ENCODE measurements at places on chromosomes 13 and 19.

DNA sequence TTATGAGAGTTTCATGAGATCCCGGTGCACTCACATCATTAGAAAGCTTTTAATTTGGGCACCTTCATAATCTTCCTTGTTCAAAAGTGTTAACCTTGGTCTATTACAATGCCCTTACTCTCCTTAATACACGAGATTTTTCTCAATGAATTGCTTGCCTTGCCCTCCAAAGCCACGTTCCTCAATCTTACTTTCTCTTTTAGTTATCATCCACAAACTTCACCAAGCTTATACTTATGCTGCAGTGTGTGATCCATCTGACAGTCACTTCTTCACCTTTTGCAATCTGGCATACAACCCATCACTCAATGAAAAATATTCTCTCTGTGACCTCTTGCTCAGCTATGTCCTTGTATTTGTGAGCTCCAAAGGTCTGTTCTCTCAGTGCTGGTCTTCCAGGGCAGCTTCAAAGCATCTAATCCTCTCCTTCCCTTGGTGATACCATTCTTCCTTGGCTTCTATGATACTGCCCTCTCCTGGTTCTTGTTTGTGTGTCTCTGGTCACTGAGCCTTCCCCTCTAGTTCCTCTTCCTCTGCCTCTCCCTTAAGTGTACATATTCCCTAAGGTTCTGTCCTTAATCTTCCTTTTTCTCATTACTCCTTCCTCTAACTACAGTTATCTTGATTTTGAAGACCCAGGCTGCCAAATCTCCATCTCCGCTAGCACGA is 202.2 kb upstream of the STARD13 start:
- no peak for DNase-seq

DNA sequence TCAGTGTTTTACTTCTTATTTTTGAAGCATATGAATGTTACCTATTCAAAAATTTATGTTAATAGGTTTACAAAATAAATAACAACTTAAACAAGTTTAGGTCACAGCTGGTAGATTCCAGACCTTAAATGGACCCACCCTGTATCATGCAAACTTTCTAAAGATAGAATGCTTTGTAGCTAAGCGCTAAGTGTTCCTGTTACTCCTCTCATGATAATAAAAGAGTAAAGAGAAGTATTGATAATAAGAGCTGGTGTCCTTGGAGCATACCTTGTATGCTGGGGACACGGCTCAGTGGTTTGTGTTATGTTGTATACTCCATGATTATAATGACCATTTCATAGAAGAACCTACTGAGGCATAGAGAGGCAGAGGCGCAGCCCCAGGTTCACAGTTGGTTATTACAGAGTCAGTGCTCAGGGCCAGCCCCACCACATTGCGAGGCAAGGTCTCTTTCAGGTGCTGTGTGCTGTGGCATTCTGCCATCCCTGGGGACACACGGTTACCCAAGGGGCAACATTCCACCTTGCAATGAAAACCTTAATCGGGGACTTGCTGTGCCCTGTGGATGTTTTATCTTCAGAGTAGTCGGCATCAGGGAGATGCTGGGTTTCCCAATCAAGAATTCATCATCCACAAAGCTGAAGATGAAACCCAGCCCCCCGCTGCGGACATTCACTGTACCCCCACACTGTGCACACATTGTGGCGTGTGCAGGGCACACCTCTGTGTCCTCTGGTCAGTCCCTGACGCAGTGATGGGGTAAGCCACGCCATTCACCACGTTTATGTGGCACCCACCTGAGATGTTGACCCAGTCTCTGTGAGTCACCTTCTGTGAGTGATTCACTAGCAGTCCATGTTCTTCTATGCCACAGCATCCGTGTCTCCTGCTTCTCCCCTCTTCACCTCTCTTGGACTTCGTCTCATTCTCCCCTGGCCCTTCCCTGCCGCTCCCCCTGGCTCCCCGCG is 186.7 kb downstream of the COL4A1 start:
- DNase-seq, result no peak

DNA sequence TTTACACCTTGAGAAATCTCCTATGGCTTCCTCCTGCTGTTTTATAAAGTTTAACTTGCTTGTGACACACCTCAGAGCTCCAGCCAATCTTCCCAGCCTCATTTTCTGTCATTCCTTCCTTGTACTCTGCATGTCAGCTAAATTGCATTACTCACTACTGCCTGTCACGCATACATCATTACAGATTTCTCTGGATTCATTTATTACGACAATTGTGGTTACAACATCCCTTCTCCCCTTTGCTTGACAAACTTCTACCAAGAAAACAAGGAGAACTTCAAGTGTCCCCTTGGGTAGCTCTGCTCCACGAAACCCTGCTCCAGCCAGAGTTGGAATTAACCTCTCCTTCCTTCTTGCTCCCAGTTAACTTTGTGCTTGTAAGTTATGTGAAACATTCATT is 22.0 kb upstream of the GPR18 start:
- DNase-seq, result no peak

DNA sequence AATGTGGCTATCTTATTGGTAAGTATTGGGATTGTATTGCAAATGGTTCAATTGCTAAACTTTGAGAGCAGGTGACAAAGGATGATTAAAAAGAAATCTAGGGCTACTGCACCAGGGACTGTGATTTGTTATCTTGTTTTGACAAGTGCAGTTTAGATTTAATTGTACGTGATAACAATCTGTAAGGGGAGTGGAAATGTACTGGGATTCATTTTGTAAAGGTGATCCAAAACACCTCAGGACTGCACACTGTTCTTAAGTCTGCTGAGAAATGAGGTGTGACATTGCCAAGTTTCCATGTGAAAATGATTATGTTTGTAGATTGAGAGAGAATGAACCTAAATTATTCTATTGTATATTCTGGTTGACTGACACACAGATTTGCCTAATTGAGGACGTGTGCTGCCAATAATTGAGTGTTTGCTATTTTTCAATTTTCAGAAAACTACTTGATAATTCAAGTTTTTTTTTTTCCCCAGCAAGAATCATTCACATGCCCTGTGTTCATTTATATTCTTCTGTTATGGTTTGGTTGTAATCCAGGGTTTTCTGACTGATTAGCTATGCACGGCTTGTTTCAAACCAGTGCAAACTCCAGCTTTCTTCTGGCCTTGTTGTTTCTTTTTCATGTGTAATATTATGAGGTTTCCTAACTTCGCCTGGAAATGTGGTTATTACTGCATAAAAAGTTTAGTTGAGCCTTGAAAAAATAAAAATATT is 308.0 kb downstream of the OLFM4 start:
- DNase-seq, result no peak

DNA sequence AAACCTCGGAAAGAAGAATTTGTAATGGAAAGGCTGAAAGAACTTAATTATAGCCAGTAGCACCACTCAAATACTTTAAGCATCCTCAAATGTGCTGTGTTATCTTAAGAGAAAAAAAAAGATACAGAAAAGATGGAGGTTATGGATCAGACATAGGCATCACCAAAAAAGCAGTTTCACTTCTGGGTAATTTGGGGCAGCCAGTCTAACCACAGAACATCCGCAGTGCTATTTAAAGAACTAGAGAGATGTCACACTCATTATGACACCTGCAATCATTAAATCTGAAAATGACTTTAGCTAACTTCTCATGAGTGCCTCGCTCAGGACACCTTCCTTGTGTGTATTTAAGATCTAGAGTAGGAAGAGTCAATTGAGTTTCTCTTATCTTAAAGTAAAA is 211.8 kb downstream of the RBM26 start:
- DNase-seq, result peak; percentile 5

GRCh38 chr19:7544626-7545025 is 9.1 kb downstream of the PNPLA6 start:
- DNase-seq, result no peak

- no peak for DNase-seq
These were observed 41.8 kb downstream of the BICRA start for GRCh38 chr19:47650700-47651099.

- DNase-seq, result no peak
These were observed 45.4 kb upstream of the CALM3 start for GRCh38 chr19:46555628-46556280.

- peak; percentile 19 for DNase-seq
These were observed 491 bp downstream of the ZNF525 start for GRCh38 chr19:53365899-53366493.

DNA sequence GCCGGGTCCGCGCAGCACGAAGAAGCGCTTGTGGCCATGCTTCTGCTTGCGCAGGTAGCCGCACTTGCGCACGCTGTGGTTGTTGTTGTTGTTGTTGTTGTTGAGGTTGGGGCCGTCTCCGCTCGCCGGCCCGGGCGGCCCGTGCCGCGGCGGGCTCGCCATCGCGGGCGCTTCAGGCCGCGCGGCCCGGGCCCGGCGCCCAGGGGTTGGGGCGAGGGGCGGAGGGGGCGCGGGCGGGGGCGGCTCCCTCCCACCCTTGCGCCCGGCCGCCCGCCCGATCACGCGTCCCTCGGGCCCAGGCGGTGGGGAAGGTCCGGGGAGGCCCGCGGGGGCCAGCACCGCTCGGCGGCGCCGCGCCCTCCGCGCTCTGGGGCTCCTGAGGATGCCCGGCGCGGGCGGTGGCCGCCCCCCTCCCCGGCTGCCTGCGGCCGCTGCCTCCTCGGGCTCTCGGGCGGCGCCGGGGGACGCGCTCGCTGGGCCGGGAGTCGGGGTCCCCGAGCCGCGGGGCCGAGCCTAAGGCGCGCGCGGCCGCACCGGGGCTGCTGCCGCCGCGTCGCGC is 412 bp downstream of the IRS2 start:
- no peak for DNase-seq

DNA sequence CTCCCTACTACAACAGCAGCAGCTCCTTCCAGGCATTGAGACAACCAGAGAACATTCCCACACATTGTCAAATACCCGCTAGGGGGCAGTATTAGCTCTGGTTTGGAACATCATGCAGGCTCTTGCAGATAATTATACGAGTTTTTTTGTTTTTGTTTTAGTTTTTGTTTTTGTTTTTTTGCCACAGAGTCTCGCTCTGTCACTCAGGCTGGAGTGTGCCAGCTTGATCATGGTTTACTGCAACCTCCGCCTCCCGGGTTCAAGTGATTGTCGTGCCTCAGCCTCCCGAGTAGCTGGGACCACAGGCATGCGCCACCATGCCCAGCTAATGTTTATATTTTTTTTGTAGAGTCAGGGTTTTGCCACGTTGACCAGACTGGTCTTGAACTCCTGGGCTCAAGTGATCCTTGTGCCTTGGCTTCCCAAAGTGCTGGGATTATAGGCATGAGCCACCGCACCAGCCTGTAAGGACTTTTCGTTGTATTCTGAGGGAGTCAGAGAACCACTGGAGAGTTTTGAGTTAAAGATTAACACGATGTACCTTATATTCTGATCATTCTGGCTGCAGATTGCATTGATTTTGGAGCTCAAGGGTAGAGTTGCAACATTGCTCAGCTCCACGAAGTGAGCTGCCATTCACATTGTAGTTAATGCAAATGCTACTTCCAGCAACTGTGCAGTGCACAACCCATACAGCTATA is 41.7 kb upstream of the CEACAM20 start:
- DNase-seq, result no peak

DNA sequence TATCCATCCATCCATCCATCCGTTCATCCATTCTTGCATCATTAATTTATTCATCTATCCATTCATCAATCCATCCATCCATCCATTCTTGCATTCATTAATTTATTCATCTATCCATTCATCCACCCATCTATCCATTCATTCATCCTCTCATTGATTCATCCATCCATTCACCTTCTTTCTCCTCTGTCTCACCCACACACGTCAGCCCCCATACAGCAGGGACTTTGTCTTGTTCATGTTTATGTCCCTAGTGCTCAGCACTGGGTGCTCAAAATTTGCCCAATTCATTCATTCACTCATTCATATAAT is 683 bp upstream of the AP1M2 start:
- DNase-seq, result no peak

DNA sequence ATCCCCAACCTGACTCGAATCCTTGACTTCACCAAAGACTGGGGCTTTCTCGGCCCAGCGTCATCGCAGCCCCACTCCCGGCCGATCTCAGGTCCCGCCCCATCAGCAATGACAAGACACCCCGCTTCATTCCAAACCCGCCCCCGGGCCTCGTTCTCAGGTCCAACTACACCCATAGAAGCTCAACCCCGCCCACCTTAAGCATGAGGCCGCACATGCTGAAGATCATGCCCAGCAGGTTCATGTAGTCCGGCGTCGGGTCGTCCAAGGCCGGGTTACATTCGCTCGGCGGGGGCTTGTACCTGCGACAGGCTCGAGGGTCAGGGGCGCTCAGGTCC is 2.3 kb downstream of the WDR83 start:
- DNase-seq, result peak; percentile 47

- no peak for DNase-seq
These were observed 7.3 kb downstream of the IGSF23 start for GRCh38 chr19:44620667-44621066.

- no peak for DNase-seq
These were observed 151.4 kb downstream of the PDS5B start for GRCh38 chr13:32737679-32738078.

- peak; percentile 10 for DNase-seq
These were observed 58.7 kb upstream of the PABPC3 start for GRCh38 chr13:25037057-25037813.

DNA sequence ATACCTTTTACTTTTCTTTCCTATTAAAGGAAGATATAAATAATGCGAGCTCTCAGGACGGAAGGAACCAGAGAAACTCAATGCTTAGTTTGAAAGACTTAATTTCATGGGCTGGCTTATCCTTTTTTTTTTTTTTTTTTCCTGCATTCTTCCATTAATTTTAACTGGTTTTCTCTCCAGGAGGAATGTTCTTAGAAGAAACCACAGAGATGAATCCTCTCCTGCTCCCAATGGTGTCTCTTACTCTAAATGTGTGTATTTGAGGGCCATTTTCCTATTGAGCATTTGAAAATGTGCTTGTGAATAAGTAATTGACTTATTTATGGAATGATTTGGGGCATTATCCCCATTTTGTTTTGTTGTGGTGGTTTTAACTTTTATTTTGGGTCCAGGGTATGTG is 494.9 kb downstream of the FOXO1 start:
- DNase-seq, result no peak

DNA sequence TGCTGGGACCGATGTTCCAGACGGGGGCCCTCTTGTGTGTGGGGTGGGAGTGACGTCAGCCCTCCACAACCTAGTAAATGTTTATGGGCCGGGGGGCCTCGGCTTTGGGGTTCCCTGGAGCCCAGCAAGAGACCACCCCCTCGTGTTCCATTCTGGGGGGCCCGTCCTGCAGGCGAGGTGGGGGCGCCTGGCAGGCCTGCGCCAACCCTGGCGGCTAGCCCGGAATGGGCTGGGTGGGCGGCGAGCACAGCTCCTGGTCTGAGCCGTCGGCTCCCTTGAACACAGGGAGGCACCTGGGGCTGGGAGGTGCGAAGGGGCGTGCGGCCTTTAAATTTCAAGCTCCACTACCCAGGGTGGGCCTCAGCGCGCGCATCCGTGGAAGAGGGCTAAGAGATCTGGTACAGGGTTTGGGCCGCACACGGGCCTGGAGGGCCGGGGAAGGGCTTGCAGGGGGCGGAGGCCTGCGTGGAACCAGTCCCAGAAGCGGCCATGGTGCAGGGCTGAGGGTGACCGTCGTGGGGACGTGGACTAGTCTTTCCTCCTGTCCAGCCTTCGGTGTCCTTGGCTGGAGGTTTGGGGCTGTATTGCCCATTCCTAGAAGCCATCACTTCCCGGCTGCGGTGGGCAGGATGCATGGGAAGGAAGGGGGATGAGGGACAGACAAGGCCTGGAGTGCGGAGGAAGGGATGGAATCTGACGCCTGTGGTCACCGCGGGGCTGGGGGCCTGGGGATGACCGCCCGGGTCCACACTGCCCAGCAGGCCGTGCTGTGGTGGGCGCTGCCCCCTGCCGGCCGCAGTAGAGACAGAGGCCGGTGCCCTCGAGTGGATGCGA is 11.4 kb downstream of the NDUFA11 start:
- no peak for DNase-seq
